Right ventricle myocardium inferior (tissue), 1 donor: ENCODE measurements at places on chromosomes 6 and 20.

DNA sequence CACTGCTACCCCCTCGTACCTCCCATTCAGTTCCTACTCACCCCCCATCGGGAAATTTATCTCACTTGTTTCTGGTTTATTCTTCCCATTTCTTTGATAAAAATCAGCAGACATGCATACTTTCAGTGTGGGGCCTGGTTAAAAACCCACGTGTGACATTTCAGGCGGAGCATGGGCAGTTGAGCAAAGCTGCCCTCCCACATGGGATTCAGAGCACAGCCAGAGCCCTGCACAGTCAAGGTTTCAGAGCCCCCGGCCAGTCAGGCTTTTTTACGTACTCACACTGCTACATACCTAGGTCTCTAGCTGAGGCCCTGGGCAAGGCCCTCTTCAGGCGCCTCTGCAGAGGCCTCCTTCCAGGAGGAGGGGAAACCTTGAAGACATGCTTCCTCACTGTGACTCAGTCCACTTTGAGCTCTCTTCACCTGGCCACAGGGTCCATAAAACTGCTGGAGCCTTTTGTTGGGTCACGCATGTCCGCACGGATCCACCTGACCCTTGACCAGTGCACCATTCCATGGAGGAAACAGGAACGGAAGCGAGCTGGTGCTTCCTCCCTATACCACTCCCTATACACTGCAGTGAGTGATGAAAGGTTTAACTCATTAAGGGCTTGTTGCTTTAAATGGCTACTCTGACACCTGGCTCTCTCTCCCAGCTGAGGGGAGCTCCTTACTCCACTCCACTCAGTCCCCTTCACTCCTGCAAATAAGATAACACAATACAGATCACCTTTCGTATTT lies 713.3 kb downstream of the PRKN start:
- DNase-seq = no peak

- no peak for DNase-seq
Observed at GRCh38 chr6:3565291-3565690, 108.4 kb upstream of the SLC22A23 start.

DNA sequence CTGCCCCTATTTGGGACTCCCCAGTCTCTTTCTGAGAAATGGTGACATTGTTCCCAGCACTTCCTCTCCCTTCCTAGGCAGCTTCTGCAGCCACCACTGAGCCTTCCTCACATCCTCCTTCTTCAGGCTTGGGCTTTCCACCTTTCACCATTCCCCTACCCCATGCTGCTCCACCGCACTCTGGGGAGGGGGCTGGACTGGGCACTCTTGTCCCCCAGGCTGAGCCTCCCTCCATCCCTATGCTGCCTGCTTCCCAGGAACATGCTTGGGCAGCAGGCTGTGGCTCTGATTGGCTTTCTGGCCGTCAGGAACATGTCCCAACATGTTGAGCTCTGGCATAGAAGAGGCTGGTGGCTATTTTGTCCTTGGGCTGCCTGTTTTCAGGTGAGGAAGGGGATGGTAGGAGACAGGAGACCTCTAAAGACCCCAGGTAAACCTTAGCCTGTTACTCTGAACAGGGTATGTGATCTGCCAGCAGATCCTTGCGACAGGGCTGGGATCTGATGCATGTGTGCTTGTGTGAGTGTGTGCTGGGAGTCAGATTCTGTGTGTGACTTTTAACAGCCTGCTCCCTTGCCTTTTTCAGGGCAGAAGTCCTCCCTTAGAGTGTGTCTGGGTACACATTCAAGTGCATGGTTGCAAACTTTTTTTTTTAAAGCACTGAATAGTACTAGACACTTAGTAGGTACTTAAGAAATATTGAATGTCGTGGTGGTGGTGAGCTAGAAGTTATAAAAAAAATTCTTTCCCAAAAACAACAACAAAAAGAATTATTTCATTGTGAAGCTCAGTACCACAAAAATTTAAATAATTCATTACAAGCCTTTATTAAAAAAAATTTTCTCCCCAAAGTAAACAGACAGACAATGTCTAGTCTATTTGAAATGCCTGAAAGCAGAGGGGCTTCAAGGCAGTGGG lies 2.1 kb upstream of the CDKN1A start:
- no peak for DNase-seq

GRCh38 chr20:51437182-51437924 lies 105.2 kb downstream of the NFATC2 start:
- no peak for DNase-seq

GRCh38 chr6:124870611-124871459 lies 91.4 kb upstream of the RNF217 start:
- no peak for DNase-seq

GRCh38 chr6:152701081-152701862 lies 3.6 kb downstream of the MYCT1 start:
- no peak for DNase-seq

- DNase-seq = no peak
Observed at GRCh38 chr6:134352786-134353480, 35.0 kb upstream of the SGK1 start.

GRCh38 chr6:130995783-130996447 lies 67.1 kb downstream of the EPB41L2 start:
- DNase-seq = no peak

DNA sequence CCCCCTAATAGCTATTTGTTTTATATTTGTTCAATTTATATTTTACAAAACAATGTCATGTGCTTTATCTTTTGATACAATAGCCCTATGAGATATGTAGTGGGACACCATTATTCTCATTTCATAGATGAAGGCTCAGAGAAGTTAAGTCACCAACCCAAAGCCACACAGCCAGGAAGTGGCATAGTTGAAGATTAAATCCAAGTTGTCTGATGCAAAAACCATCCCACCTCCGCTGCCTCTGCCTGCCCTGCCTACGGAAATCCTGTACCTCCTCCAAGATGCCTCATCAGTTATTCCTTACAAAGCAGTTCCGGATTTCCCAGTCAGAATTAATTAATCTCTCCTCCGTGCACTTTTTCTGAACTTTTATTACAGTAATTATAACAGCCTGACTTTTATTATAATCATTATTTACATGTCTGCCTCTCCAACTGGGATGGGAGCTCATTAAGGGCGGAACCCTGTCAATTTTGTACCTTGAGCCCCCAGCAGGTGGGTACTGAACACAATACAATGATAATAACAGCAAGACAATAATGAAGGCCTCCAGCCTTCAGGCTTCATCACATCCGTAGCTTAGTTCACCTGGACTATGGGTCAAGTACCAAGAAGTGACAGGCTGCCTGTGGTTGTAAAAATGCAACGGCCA lies 54.7 kb downstream of the LRFN2 start:
- DNase-seq = no peak

DNA sequence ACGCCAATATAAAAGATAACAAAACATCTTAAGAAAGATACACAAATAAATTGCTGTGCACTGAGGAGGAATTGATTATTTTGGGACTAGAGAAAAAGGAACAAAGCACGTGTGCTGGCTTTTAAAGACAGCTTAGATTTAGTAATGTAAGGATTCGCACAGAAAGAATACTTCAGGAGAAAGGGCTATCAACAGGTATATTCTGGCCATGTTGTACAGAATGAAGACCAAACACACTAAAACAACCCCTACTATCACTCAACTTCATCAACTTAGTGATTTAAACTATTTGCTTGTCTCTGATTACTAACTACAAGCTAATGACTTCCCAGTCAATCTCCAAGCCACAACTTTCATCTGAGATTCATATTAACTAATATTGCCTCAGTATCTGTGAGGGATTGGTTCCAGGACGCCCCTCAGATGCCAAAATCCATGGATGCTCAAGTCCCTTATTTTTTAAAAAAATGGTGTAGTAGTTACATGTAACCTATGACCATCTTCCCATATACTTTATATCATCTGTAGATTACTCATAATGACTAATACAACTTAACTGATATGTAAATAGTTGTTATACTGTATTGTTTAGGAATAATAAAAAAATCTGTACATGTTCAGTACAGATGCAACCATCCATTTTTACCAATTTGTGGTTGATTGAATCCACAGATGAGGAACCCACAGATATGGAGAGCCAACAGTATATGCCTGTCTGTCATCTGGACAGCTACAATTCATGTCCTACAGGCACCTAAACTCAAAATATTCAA lies 4.5 kb downstream of the DEK start:
- no peak for DNase-seq

- DNase-seq = no peak
Observed at GRCh38 chr6:108869876-108870275, 21.7 kb downstream of the ARMC2 start.
